HAP-1 (cell line): ENCODE measurements at places on chromosomes 11 and 22.

DNA sequence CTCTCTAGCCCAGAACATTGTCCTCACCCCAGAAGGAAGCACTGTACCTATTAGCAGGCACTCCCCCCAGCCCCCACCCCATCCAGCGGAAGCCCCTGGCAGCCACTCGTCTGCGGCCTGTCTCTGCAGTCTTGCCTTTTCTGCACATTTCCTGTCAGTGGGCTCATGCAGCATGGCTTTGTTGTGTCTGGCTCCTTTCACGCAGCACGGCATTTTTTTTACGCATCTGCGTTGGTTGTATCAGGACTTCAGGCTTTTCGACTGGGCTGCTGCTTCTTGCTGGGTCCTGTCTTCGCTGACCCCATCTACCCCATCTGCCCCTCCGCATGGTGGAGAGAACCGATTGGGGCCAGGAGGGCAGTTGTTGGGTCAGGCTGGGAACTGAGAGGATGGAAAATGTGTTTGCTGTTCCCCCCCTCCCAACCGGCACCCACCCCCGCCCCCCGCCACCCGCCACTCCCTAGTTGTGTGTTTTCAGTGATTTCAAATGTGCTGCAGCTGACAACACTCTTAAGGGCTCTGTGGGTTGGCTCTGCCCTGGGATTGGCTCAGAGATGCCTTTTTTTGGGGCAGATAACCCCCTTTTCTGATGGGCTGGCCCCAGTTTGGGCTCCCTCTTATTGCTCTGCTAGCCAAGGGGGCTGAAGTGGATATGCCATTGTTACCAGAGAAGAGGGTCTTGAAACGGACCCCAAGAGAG, 110.0 kb downstream of the KIAA1671 start:
- no peak for DNase-seq

- no peak for DNase-seq
Observed at GRCh38 chr11:1015826-1016545, 20.5 kb downstream of the MUC6 start.

GRCh38 chr11:17781626-17782025, 47.0 kb downstream of the KCNC1 start:
- DNase-seq = no peak

- DNase-seq = no peak
Observed at GRCh38 chr11:78535027-78535426, 39.6 kb downstream of the NARS2 start.

DNA sequence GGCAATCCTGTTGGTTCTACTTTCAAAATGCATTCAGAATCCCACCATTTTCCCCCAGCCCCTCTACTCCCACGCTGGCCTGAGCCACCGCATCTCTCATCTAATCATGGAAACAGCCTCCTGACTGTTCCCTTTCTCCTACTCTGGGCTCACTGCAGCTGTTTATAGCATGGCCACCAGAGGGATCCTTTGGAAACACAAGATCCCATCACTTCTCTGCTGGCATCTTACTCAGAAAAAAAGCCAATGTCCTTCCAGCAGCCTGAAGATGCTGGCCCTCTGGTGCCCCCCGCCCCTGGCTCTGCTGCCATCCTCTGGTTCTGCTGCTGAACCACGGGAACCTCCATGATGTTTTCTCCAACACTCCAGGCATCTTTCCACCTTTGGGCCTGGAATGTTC, 11.1 kb downstream of the MS4A8 start:
- no peak for DNase-seq
